CD4-positive, alpha-beta T cell treated with Interleukin-10 for 1 hour (primary cell): ENCODE measurements at places on chromosomes 5 and 9.

DNA sequence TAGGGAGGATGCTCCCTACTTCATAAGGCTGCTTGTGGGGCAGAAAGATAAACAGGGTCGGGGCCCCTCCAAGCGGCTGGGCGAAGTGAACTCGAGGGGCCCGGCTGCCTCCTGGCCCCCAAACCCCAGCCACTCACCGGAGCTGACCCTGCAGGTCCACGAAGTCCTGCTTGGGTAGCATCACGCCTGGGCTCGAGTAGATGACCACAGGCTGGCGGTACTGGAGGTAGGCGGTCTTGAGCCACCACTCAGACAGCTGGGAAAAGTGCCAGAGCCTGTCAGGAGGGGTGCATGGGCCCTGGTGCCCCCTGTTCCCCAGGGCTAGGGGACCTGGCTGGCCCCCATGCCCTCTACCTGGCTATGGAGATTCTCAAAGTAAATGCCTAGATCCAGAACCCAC, 6.5 kb downstream of the CRAT start:
- no peak for DNase-seq

GRCh38 chr5:149820536-149821510, 90.7 kb downstream of the PPARGC1B start:
- no peak for DNase-seq

- DNase-seq: no peak
These were observed 793.1 kb downstream of the DTWD2 start for GRCh38 chr5:118195211-118195610.

GRCh38 chr5:134175921-134176510, 734 bp downstream of the SKP1 start:
- no peak for DNase-seq

- DNase-seq: no peak
These were observed 97.0 kb downstream of the MACIR start for GRCh38 chr5:103355579-103355978.

DNA sequence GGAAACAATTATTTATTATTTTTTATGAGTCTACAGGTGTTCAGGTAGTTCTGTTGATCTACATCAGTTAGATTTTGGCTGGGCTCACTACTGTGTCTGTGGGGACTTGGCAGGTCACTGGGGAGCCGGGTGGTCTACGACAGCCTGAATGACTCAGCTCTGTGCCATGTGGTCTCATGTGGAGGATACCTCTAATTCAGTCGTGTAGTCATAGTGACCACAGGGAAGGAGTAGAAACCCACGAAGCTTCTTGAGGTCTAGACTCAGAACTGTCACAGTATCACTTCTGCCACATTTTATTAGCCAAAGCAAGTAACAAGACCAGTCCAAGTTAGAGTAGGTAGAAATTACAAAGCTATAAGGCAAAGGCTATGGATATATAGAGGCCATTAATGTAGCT, 64.7 kb upstream of the GRAMD2B start:
- no peak for DNase-seq
